ENCODE measurements at places on chromosomes 7 and 10.

DNA sequence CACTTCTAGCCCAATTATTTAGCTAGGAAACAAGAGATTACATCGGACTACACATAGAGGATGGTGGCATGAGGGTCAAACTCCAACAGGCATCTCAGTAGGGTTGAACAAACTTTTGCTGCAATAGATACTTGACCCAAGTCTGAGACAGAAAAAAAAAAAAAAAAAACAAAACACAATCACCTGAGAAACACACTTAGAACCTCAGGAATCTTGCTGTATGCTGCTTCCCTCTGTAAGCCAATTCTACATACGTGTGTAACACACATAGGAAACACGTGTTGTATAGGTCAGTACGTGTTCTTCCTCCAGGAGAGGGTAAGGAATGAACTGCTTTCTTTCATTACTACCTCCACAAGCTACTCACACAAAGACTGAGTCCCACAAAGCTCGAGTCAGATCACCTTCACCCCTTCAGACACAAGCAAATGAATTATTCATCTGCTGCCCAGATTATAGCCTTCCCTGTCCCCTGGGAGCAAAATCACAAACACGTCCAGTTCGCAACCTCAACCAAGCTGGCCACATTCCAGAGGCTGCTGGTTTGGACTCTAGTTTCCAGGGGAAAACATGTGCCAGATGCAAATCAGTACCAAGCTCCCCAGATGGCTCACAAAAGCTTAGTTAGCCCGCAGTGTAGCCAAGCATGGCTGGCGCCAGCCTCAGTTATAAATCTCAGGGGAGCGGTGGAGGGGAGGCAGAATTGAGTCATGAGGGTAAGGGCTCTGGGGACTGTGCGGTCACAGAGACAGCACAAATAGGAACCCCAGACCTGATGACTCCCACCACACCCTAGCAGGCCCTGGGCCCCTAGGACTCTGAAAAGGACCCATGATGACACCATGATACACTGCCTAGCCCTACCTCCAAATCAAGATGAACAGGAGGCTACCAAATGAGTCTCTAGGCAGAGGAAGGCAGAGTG lies 15.1 kb downstream of the PSAP start:
- DNase-seq: peak; percentile 98

DNA sequence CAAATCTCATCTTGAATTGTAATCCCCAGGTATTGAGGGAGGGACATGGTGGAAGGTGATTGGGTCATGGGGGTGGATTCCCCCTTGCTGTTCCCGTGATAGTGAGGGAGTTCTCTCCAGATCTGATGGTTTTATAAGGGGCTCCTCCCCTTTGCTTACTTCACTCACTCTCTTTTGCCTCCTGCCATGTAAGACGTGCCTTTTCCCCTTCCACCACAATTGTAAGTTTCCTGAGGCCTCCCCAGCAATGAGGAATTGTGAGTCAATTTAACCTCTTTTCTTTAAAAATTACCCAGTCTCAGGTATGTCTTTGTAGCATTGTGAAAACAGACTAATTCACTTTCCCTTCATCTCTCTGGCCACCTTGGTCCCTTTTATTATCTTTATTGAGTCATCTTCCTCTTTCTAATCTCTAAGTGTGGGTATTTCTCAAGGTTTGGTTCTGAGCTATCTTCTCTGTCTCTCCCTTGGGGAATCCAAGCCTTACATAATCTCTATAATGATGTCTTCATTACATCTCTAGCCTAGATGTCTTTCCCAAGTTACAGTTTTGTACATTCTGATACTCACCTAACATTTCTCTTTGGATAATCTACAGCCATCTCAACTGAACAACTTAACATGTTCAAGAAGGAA lies 99.1 kb upstream of the JCAD start:
- peak; percentile 31 for DNase-seq

DNA sequence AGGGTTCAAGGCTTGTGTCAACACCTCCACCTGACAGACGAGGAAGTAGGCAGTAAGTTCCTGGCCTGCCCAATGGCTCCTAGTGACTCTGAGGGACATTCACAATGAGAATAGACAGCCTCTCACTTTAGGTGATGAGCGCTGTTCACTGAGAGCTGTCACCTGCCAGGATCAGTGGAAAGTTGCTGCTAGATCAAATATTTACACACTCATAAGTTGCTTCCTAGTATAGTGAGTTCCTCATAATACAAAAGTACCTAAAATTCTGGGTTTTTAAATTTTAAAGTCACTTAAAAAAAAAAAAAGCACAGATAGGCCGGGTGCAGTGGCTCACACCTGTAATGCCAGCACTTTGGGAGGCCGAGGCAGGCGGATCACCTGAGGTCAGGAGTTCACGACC lies 320.8 kb downstream of the PRPF18 start:
- peak; percentile 49 for DNase-seq

DNA sequence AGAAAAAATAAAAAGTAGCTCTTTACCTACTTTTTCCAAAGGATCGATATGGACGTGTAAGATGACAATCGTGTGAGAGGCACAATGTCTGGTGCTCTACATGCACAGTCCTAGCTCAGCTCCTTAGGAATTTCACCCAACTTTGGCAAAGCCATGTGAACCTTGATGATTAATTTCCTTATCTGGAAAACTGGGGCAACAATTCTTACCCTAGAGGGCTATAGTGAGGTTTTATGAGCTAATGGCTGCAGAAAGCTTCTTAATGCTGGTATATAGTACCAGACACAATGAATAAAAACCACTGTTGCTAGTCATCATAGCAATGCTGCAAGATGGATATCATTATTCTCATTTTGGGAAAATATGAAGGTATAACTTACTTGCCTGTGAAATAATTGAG lies 202.7 kb downstream of the PARD3 start:
- no peak for DNase-seq

DNA sequence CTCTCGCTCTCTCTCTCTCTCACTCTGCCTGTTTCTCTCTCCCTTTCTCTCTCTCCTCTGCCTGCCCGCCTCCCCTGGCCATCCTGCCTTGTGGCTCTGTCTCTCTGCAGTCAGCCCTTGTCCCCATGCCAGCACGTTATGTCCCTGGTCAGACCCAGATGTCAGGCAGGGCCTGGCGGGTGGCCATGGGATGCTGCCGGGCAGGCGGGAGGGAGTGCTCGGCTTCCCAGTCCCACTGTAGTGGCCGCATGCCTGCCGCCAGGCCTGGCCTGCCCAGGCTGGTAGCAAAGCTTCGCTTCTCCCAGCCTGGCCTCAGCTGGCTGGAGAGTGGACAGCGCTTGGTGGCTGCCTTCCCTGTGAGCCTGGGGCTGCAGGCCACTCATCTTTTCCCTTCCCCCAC lies 121.5 kb upstream of the ZNF716 start:
- DNase-seq: no peak

DNA sequence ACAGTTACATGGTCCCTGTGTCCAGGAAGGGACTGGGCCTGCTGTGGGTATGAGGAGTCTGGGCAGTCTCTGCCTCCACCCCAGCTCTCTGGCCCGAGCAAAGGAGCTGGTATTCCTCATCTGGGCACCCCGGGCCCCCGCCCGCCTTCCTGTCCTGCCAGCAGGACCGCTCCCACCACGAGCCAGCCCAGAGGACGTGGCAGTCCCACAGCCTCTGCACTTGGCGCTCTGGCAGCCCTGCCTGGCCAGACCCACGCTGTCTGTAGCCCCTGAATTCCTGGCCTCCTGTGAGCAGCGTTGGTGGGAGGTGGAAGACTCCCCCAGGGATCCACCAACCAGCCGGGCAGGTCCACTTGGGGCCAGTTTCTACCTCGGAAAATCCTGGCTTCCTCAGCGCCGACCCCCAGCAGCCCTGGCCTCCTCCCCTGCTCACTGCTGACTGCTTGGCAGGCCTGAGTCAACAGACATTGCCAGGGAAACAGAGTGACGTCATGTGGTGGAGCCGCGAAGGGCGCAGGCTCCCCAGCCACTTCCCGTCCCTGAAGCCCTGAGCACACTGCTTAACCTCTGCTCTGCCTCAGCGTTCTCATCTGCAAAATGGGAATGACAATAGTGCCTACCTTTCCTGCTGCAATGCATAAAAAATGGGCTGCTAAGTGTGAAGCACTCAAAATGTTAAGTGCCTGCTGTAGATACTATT lies 21.6 kb upstream of the LIMK1 start:
- peak; percentile 82 for DNase-seq

GRCh38 chr10:34109952-34110702 lies 705.0 kb downstream of the PARD3 start:
- no peak for DNase-seq

- peak; percentile 9 for DNase-seq
Measured at GRCh38 chr7:90188281-90188680, 23.3 kb upstream of the STEAP2 start.

GRCh38 chr7:101733713-101734475 lies 83.5 kb upstream of the CUX1 start:
- peak; percentile 74 for DNase-seq

- DNase-seq: no peak
Measured at GRCh38 chr10:107913317-107914294, 749.1 kb upstream of the SORCS1 start.

DNA sequence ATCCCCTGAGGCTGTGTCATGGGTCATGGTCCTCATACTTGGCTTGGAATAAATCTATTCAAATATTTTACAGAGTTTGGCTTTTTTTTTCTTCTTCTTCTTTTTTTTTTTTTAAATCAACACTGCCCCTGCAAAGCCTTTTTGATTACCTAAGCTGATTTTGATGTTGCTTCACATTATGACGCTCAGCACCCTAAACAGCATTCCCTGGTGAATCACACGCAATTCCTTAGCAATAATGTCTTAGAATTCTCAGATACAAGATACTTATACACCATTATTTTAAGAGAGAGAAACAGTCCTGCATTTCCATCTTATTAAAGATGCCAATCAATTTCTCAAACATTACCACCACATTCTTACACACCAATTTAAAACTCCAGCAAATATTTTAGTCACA lies 323.7 kb upstream of the IGFBP3 start:
- DNase-seq: no peak

GRCh38 chr10:70673043-70673928 lies 980 bp downstream of the ADAMTS14 start:
- DNase-seq: no peak

- no peak for DNase-seq
Measured at GRCh38 chr7:27423290-27423689, 180.7 kb downstream of the EVX1 start.

- no peak for DNase-seq
Measured at GRCh38 chr7:132109769-132110168, 466.5 kb downstream of the PLXNA4 start.

- no peak for DNase-seq
Measured at GRCh38 chr7:11127114-11127785, 153.6 kb downstream of the PHF14 start.

GRCh38 chr10:29056729-29057128 lies 232.1 kb upstream of the LYZL1 start:
- DNase-seq: no peak

GRCh38 chr10:66192162-66192831 lies 733.5 kb upstream of the LRRTM3 start:
- DNase-seq: no peak

DNA sequence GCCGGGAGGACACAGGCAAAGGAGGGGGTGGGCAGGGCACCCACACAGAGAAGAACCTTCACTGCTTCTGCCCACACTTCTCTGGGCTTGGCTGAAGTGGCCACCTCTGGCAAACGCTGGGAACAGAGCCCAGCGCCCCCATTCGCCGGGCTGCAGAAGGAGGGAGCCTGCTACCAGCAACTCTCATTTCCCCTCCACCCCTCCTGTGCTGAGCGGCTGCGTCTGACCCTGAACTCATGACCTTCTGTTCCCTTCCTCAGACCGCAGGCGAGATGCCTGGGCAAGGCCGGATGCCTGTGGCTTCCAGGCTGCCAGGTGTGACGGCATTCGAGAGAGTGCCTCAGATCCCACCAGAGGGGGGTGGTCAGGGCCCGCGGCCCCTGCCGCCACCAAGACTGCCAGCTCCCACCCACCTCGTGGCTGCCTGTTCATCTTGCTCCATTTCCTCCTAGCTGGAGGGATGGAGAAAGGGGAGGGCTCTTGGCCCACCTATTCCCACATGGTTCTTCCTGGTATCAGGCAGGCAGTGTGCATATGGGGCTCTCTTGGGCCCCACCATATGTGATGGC lies 19.8 kb downstream of the DNAJB12 start:
- DNase-seq: peak; percentile 97

DNA sequence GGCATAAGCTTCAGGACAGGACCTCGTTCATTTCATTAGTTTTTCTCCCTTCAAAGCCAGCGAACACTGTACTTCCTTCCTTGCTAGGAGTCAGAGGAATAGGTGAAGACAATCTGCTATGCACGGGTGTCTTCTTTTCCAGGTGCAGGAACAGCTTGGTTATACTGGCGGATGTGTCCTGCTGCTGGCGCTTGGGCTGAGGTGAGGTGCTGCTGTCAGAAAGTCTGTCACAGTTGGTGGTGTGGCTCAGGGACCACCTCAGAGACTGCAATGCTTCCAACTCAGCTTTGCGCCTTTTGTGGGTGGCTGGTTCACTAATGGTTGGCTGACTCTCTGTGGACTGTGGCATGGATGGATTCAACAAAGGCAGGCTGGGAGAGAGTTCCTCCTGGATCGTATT lies 58.3 kb upstream of the UBN2 start:
- no peak for DNase-seq

DNA sequence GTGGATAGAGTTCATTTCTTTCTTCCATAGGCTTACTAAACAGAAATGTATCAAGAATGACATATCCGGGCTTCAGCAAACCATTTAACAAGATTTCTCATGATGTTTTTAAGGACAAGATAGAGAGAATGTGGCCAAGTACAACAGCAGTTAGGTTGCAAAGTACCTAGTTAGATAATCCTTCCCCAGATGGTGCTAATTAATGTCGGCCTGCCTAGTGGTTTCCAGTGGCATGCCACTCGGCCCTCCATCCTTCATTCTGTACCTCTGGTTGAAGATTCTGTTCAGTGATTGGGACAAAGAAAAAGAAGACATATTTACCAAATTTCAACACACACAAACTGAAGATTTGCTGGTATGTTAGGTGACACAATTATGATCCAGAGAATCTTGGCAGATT lies 212.1 kb downstream of the MACC1 start:
- no peak for DNase-seq

GRCh38 chr7:69698109-69698825 lies 100.0 kb downstream of the AUTS2 start:
- no peak for DNase-seq

- no peak for DNase-seq
Measured at GRCh38 chr10:35270100-35270499, 66.2 kb upstream of the CCNY start.

DNA sequence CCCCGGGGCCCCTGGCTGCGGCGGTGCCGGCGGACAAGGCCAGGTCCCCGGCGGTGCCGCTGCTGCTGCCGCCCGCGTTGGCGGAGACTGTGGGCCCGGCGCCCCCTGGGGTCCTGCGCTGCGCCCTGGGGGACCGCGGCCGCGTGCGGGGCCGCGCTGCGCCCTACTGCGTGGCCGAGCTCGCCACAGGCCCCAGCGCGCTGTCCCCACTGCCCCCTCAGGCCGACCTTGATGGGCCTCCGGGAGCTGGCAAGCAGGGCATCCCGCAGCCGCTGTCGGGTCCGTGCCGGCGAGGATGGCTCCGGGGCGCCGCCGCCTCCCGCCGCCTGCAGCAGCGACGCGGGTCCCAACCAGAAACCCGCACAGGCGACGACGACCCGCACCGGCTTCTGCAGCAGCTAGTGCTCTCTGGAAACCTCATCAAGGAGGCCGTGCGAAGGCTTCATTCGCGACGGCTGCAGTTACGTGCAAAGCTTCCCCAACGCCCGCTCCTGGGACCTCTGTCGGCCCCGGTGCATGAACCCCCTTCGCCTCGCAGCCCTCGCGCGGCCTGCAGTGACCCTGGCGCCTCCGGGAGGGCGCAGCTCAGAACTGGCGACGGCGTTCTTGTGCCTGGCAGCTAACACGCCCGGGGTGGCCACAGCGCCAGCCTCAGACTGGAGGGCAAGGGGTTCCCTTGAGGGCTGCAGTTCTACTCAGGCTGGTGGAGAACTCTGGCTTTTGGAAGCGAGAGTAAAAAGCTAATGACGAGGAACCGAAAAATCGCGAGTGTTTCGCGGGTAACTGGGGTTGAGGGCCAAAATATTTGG lies 804 bp downstream of the FRAT1 start:
- DNase-seq: peak; percentile 59
